ENCODE measurements at places on chromosomes 5 and 9. TPM values are rescaled to one million over a fixed set of nuclear protein-coding genes. Genes with fewer than 3 reads are reported as not detected.

SHISAL2B gene
- total RNA-seq = not detected

FBP2 gene
- total RNA-seq = 1.0 TPM

P4HA2 gene
- 61.8 TPM for total RNA-seq

BNIP1 gene
- 15.6 TPM for total RNA-seq

FBP1 gene
- total RNA-seq = 1.9 TPM

CMBL gene
- total RNA-seq = 13.4 TPM

GCNT4 gene
- 0.71 TPM for total RNA-seq

IFNK gene
- not detected for total RNA-seq

WNT8A gene
- total RNA-seq = not detected

ABO gene
- 2.0 TPM for total RNA-seq

DNAI1 gene
- total RNA-seq = 0.27 TPM

PDGFRB gene
- total RNA-seq = 181 TPM

FBXW2 gene
- total RNA-seq = 63.0 TPM

TMEM250 gene
- 23.4 TPM for total RNA-seq

RNF180 gene
- 43.2 TPM for total RNA-seq

DDX31 gene
- 15.8 TPM for total RNA-seq

CCNJL gene
- 10.8 TPM for total RNA-seq

ECM2 gene
- 29.1 TPM for total RNA-seq

MRRF gene
- 35.9 TPM for total RNA-seq

BAAT gene
- total RNA-seq = 0.22 TPM

MPDZ gene
- total RNA-seq = 110 TPM

PFN3 gene
- total RNA-seq = not detected

TAS2R1 gene
- total RNA-seq = not detected

PCDHGA11 gene
- total RNA-seq = 19.0 TPM

CXCL14 gene
- 63.1 TPM for total RNA-seq

PDE8B gene
- 5.7 TPM for total RNA-seq

GLRA1 gene
- total RNA-seq = 1.4 TPM

NUTM2G gene
- total RNA-seq = not detected

CLIC3 gene
- total RNA-seq = 1.1 TPM

PKD2L2 gene
- total RNA-seq = not detected

PCDH1 gene
- total RNA-seq = 23.0 TPM

KCNV2 gene
- total RNA-seq = 134 TPM

BTNL3 gene
- not detected for total RNA-seq

FAM151B gene
- 12.6 TPM for total RNA-seq

PRR16 gene
- total RNA-seq = 5.5 TPM

ATOSB gene
- total RNA-seq = 19.1 TPM

Data from camera-type eye (tissue), 1 donor.